ENCODE measurements at places on chromosomes 2 and 18. TPM values are rescaled to one million over a fixed set of nuclear protein-coding genes. Genes with fewer than 3 reads are reported as not detected.

The BOD1L2 gene
- under 0.01 TPM for total RNA-seq

The C2orf66 gene
- total RNA-seq = 0.09 TPM

The RAB6C gene
- total RNA-seq = not detected

The KYNU gene
- not detected for total RNA-seq
